ENCODE measurements at places on chromosomes 16 and 17. TPM values are rescaled to one million over a fixed set of nuclear protein-coding genes. Genes with fewer than 3 reads are reported as not detected.

Gene CLEC10A
- 12.6 TPM for total RNA-seq

Gene ASIC2
- not detected for total RNA-seq

- no peak for DNase-seq
These were observed 378.6 kb upstream of the C16orf82 start for GRCh38 chr16:26688105-26688504.

DNA sequence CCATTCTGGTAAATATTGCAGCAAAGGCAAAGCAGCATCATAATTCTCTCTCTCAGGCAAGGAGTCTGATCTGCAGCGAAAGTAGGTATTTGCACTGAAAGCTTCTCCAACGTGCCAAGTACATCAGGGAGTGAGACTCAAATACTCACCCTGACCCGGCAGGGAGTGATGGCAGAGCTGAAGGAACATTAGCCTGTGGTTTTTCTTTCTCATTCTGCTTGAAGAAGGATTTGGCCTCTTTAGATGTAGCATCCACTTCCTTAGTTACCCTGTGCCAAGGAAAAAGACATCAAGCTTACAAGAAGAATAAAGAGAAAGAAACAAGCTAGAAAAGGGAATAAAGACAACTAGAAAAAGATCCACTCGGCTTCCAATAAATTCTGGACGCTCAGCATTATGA is 38.4 kb downstream of the CFDP1 start:
- no peak for DNase-seq

GRCh38 chr16:10949424-10949970 is 5.1 kb downstream of the CLEC16A start:
- DNase-seq = no peak

GRCh38 chr17:66716236-66717026 is 118.5 kb upstream of the CACNG5 start:
- no peak for DNase-seq
